ENCODE measurements at places on chromosomes 16 and 17. TPM values are rescaled to one million over a fixed set of nuclear protein-coding genes. Genes with fewer than 3 reads are reported as not detected.

ZFPM1 gene
- total RNA-seq = 0.25 TPM

KRTAP4-12 gene
- total RNA-seq = not detected

C16orf89 gene
- total RNA-seq = not detected

TBC1D3I gene
- not detected for total RNA-seq

KCNJ2 gene
- 1.1 TPM for total RNA-seq

KRT12 gene
- total RNA-seq = not detected

INTS2 gene
- total RNA-seq = 10.5 TPM

TUBB3 gene
- total RNA-seq = 225 TPM

TMEM132E gene
- 0.11 TPM for total RNA-seq

EVI2A gene
- total RNA-seq = 0.89 TPM

TBC1D26 gene
- total RNA-seq = not detected

ABCC12 gene
- not detected for total RNA-seq

CRISPLD2 gene
- 36.2 TPM for total RNA-seq

KRTAP4-5 gene
- total RNA-seq = not detected

PPY gene
- not detected for total RNA-seq

CDRT15 gene
- total RNA-seq = not detected

ASPA gene
- total RNA-seq = 0.63 TPM

Data from GM23248 (cell line).